ENCODE measurements at places on chromosomes 11 and 22.

DNA sequence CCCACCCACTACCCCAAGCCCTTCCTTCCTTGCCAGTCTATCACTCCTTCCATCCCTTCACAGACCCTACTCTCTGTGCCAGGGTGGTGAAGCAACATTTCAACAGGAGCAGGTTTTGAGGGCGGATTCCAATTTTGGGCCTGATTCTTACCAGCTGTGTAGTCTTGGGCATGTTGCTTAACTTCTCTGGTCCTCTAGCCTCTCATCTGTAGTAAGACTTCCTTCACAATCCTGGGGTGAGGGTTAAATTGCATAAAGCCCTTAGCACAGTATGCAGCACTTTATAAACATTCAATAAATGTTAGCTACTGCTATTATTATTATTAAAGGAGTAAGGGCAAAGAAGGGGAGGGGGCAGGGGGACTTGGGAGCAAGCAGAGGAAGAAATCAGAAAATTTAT, 5.0 kb upstream of the RNF185 start:
- DNase-seq, result no peak

DNA sequence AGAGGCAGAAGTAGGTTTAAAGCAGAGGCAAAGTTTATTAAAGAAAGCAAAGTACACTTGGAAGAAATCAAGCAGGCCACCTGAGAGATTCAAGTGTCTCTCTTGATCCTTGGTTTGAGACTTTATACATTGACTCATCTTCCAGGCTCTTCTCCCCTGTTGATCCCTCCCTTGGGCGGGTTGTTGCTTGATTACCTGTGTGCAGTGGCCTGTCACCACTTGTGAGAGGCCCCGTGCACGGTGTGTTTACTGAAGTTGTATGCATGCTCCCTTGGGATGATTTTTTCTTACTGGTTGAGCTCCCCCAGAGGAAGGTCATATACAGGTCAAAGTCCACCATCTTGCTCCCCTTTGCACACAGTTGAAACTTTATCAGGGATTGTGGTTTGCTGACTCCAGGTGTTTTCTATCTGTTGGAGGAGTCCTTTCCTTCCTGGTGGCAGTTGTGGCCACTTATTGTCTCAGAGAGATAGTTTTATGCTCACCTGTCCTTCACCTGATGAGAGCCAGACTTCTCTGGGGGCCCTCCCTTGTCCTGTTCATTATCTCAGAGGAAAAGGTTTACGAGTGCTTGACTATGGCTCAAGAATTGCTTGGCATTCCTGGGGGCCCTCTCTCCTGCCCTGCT, 16.3 kb upstream of the RBMXL2 start:
- DNase-seq, result no peak

DNA sequence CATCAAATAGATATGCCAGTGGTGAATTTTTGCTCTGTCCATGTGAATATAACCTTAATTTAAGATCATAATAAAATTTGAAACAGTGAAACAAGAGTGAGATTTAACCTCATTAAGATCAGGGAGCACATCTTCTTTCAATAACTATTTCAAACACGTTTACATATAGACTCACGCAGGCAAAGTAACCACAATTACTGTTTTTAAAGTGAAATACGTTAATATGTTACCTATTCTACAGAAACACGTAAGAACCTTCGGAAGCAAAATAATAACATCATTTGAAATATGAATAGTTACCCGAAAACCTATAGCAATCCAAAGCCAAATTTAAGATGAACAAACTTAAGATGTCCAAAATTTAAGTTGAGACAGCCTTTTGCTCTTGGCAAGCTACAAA, 136.2 kb upstream of the ZC3H12C start:
- no peak for DNase-seq

- no peak for DNase-seq
Measured at GRCh38 chr11:36346562-36347383, 50.7 kb downstream of the PRR5L start.

- DNase-seq, result no peak
Measured at GRCh38 chr11:1461826-1462697, 24.5 kb downstream of the MOB2 start.

GRCh38 chr22:23700706-23701105, 9.9 kb downstream of the RGL4 start:
- no peak for DNase-seq

DNA sequence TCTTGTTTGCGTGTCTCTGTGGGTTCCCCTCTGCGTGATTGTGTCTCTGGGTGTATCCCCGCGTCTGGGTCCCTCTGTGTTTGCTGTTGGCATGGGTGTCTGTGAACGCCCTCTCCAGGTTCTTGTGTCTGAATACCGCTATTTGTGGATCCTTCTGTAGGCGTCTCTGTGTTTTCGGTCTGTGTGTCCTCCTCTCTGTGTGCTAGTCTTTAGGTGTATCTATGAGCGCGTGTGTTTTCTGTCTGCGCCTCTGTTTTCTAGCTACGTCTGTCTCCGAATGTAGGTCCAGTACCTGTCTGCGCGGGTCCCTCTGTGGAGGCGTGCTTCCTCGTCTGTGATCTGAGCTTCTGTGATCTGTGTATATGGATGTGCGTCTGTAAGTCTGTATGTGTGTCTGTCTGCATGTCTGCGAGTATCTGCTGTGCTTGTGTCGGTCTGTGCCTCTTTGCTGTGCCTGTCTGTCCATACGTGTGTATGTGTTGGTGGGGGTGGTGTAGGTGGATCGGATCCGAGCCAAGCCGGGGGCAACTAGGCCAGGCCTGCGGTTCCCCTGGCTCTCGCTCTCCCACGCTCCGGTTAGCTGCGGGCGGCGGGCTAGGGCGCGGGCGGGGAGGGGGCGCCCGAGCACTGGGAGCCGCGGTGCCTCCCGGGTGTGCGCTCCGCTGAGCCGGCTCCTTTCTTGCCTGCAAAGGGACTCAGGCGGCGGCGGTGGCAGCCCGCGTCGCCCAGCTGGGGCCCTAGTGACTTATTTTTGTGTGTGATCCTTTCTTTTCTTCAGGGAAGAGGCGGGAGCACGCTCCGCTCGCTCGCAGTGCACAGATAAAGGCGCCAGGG, 105.3 kb upstream of the E2F8 start:
- no peak for DNase-seq

- DNase-seq, result no peak
Measured at GRCh38 chr11:86508604-86509587, 134.2 kb downstream of the CCDC81 start.

DNA sequence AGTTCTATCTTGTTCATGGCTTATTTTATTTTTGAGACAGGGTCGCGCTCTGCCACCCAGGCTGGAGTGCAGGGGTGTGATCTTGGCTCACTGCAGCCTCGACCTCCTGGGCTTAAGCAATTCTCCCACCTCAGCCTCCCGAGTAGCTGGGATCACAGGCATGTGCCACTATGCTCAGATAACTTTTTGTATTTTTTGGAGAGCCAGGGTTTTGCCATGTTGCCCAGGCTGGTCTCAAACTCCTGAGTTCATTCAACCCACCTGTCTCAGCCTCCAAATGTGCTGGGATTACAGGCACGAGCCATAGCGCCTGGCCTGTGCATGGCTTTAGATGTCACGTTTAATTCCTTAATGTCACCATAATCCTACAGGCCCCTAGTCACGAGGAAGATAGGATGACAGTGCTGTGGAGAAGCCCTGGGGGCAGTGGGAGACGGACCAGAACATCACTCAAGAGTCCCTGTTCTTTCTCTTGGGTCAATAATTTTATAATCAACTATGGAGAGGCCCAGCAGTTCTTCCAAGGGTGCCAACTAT, 99.5 kb downstream of the RDX start:
- no peak for DNase-seq

- DNase-seq, result no peak
Measured at GRCh38 chr11:113021111-113021510, 59.9 kb downstream of the NCAM1 start.

DNA sequence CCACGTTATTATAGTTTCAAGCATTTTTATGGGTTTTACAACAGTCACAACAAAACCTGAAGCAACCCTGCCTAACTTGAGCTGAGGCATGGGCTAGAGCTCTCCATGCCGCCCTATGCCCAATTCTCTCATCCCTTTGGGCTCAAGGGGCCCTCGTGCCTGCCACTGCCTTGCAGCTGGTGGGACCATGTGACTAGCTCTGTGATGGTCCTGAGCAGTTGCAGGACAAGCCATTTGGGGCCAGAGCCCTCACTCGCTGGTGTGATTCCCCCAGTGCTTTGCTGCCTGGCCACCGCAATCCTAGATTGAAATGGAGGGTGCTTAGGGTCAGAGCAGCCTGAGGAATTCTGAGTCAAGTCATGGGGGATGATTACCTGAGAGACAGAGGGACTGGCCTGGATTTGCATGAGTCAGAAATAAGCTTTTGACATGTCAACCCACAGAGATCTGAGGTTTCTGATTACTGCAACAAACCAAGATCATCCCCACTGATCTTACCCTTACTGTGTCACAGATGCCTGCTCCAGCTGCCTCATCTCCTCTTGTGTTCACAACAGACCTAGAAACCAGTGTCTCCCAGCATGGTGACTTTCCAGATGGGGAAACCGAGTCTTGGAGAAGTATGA, 323.7 kb downstream of the BRD1 start:
- DNase-seq, result no peak

DNA sequence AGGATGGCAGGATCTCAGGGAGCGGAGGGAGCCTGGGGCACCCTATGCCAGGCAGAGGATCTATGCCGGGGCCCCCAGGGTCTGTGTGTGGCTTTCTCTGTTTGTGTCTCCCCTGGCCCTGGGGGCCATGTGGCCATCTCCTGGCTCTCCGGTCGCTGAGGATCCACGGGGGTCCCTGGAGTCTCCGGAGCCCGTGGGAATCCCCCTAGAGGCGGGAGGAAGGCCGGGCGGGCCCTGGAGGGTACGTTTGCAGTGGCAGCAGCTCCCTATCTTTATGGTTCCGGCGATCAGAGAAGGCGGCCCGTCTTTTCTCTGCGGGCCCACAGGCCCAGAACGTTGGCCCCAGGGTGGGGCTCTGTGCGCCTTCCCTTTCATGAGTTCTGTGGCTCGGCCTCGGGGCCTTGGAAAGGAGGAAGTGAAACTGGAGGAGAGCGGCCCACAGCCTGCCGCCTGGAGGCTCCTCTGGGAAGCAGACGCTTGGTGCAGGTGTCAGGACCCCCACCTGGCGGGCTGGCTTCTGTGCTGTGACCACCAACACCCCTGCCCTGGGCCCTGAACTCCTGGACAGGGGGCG, 82.1 kb downstream of the KCNQ1 start:
- peak; percentile 62 for DNase-seq

DNA sequence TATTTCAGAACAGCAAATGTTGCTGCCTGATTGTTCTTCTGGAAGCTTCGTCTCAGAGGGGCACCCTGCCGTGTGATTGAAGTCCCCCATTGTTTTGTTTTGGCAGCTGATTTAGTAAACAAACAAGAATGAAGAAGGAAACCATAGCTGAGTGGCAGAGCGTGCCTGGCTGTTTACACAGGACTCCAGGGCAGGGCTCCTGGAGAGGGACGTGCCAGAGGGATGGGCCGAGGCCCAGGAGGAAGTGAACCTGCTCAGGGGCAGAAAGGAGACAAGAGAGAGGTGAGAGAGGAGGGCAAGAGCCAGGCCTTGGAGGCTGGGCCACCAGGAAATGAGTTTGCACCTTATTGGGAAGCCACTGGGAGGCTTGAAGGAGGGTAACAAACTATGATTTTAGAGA, 85.5 kb upstream of the B3GAT1 start:
- DNase-seq, result no peak

DNA sequence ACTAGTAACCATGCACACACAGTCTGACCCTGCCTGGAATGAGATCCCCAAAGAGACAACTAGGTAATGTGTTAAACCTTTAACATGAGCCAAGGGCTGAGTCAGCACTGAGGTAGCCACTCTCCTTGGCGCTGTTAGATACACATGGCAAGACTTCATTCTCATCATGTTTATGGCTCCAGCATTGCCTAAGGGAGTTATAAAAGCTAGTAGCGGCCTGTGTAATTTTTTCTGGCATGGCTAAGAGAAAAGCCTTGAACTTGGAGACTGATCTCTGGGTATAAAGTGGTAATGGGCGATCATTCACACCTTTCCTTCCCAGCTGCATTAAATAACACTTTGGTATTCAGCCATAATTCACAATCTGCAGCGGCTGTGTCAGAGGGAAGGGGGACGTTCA, 779.7 kb upstream of the LRRC4C start:
- DNase-seq, result no peak

DNA sequence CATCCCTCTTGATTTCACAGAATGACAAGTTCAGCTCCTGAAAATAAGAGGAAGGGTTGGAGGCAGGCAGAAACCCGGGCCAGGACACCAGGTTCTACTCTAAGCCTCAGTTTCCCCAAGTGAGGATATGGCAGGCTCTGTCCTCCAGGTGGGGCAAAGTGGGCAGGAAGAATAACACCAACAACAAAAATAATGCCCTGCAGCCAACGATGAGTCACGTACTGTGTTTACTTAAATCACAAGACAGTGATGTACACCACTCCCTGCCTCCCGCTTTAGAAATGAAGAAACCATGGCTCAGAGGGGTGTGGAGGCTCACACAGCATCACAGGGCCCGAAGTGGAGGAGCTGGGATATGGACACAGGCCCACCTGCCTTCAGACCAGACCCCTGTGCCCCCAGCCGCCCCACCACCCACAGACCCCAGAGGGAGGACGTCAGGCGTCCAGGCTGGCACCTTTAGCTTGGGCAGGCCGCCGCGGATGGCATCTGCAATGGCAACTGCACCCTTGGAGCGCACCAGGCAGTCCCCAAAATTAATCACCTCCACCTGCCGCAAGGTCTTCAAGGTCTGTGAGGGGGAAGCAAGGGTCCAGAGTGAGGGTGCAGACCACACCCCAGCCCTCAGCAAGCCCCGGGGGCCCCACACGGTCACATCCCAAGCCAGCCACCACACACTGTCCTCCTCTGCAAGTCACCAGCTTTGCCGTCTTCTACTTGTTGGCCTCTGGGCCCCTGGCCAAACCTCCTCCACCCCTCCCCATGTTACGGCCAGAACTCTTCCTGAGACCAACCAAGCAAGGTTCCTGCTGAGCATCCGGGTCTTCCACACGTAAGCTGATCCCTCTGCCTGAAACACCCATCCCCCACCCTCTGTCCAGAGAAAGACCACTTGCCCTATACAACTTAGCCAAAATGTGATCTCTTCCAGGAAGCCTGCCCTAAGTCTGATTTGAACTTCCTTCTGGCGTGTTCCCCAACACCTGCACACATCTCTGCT, 15.8 kb upstream of the CHADL start:
- no peak for DNase-seq

GRCh38 chr11:119784421-119784820, 55.4 kb upstream of the NECTIN1 start:
- DNase-seq, result no peak

- DNase-seq, result peak; percentile 56
Measured at GRCh38 chr22:20430720-20431510, 6.7 kb downstream of the SCARF2 start.

Data from activated B cell treated with CpG ODN at 0.5 μM for 24 hours (primary cell).